Sigmoid colon (tissue), 7 donors: ENCODE measurements at places on chromosomes 4 and X.

DNA sequence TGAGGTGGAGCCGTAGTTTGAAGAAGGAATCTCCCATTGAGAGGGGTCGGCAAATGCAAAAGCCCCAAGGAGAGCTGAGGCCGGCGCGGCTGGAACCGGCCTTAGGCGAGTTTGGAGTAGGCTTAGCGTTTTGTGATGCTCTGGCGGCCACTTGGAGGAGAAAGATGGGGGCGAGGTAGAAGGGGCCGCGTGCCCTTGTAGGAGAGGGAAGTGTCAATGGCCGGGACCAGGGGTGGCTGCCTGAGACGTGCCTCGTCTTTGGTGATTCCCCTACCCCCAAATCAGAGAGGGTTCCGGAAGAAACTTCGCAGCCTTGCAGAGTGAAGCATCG, 11.7 kb downstream of the MSX1 start:
- no peak for DNase-seq

DNA sequence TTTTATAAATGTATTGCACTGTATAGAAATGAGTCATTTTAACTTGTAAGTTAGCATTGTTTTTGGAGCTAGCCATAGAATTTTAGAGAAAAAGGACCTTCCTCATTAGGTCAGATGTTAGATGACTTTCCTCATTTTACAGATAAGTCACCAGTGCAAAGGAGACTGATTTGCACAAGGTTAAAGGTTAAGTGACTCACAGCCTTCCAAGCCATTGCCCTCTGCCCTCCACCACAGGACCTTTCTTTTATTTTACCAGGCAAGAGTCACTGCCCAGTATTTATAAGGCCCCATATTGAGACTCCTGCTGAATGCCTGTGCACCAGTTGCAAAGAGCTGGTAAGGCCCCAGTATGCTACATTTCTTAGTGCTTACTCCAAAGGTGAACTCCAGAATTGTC, 4.2 kb upstream of the ABCG2 start:
- no peak for DNase-seq

DNA sequence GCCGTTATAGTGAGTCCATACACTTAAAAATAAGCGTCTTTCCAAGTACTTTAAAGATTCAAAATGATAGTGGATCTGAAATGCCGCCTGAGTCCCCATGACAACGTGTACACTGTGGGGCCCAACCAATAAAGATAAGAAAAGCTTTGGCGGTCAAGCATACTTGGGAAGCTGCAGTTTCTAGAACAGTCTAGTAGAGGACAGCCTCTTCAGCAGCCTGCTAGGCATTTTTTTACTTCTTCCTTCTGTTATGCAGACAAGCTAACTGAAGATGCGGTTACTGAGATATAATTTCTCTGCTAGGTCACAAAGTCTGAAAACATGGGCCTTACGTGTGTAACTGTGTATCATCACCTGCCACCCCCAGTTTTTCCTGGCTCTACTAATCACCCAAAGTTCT, 402 bp upstream of the UPRT start:
- DNase-seq = no peak

DNA sequence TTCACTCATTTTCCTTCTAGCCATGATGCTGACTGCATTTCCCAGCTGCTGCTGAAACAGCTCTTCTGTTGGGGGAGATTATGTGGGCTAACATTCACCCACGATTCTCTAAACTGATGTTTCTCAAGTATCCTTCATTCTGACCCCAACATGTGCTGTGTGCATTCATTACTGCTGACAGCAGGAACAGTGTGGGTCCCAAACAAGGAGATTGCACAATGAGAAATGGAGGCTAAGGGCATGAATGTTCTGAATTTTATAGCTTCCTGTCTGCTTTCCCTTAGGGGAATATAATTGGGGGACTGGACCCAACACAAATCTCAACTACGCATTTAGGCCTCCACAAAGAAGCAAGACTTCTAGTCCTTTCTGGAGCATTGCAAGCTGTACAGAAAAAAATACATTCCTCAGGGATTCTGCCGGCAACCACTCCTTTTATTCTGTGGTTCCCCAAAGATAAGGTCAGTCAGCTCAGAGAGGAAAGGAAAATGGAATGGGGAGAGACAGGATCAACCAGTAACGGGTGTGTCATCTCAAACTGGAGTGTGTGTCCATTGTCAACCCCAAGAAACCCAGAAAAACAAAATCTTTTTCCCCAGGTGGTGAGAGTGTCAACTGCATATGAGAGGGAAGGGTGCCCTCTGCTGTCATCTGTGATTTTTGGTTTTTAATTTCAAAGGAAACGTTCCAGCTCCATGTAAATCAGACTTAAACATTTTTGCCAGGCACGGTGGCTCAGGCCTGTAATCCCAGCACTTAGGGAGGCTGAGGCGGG, 81.5 kb upstream of the EGFL6 start:
- peak; percentile 64 for DNase-seq
